GM23248 (cell line): ENCODE measurements at places on chromosomes 5 and 9. TPM values are rescaled to one million over a fixed set of nuclear protein-coding genes. Genes with fewer than 3 reads are reported as not detected.
A peak's percentile ranks its signal among the peaks of the same experiment; 100 is the strongest.

- peak; percentile 69 for DNase-seq
Measured at GRCh38 chr5:38922199-38922598, 76.4 kb downstream of the OSMR start.

DNA sequence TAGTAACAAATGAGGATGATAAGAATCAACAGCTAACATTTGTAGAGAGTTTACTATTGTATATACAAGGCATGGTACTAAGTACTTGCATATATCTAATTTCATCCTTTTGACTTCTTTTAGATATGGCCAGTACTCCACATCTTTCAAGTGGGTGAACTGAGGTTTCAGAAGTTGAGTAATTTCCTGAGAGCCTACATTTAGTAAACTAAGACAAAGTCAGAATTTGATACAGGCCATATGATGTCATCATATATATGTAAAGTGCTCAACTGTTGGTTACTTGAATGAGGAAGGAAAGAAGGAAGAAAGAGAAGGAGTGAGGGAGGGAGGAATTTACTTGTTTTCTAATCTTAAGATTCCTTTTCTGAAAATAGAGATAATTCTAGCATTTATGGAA, 52.8 kb downstream of the GRIA1 start:
- no peak for DNase-seq

DNA sequence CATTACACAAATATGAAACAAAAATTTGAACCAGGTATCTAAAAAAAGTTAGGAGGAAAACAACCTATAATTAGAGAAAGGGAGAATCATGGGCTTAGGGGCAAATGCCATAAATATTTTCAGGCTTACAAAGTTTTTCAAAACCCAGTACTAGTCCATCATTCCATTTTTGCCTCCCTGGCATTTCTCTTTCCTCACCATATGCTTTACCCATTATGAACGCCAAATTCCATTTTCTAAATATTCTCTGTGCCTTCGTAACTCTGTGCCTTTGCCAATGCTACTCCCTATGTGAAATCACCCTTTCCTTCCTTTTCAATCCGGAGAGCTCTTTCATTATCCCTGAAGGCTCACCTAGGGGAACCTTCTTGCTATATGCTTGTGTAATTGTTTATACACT, 434.1 kb downstream of the ZSWIM6 start:
- DNase-seq, result no peak

Gene ZNF658
- total RNA-seq, result 3.7 and 4.8 TPM in 2 replicates

Gene LCP2
- not detected in 2 replicates for total RNA-seq
